Stimulated activated CD8-positive, alpha-beta memory T cell treated with anti-CD3 and anti-CD28 coated beads, Interleukin-7, amount 100 ng/mL, for 1 hour (primary cell): ENCODE measurements at places on chromosomes 2 and 18.
A peak's percentile ranks its signal among the peaks of the same experiment; 100 is the strongest.

DNA sequence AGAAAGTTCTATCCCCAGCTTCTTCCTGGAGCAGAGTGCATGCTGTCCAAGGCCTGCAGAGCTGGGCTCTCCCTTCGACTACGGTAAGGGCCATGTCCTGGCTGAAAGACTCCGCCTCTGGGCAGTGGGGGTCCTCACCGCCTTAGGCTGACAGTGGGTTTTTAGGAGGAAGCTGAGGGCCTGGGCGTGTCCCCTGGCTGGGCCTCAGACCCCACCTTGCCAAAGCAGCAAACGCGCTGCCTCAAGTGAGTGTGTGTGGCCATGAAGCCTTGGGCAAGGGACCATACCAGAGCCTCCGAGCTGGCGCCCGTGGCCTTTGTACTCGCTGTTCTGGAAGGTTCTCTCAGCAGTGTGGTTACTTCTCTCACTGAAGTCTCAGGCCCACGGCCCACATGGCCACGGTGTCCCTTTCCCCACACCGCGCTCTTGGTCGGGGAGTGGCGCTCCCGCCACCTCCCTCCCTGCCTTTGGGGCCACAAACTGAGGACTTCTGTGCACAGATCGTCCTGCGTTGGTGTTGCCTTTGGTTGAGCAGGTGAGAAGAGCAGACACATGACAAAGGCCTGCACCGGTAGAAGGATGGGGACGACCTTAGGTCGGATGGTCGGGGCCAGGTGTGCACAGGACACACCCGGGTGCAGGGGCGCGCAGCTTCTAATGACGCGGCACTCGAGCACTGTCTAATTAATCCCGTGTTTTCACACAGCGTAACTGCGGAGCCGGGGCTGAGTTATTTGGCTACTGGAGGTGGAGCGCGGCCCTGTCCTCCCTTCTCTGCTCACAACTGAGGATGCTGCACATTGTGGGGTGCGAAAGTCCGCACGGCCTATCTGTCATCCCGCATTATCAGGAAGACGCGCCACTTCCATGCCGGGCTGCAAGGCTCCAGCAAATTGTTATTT, 121.6 kb downstream of the PTGR3 start:
- no peak for DNase-seq

- DNase-seq: no peak
Measured at GRCh38 chr2:230011617-230012016, 57.1 kb downstream of the SLC16A14 start.

GRCh38 chr2:19673213-19673791, 228.5 kb downstream of the TTC32 start:
- DNase-seq: no peak

GRCh38 chr18:45670281-45670962, 53.6 kb upstream of the SLC14A1 start:
- DNase-seq: peak; percentile 13

- DNase-seq: no peak
Measured at GRCh38 chr2:111157798-111158197, 37.1 kb downstream of the BCL2L11 start.

DNA sequence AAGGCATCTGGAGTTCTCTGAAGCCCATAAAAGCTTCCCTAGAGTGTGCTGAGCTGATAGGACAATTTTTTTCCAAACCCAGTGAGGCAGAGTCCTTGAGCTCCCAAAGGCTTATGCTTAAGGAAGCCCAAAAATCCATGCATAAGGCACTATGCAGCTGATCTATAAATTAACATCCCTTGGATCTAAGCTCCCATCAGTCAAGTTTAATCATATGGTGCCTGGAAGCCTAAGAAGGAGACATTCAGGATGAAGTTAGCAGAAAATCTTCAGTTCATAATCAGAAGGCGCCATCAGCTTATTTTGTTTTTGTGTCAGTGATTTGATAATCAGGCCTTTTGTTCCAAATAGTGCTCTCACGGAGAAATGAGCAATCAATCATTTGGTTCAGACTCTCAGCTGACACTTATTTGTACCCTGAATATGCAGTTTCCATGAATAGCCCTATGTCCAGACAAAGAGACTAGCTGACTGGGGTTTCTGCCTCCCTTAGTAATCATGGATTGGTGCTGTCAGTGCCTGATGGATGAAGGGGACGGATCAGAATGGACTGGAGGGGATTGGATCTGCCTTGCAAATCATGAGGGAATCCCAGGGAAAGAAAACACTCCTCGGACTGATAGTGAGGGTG, 464.8 kb upstream of the RGPD4 start:
- DNase-seq: no peak

GRCh38 chr2:125710561-125710960, 945.4 kb upstream of the GYPC start:
- DNase-seq: no peak

DNA sequence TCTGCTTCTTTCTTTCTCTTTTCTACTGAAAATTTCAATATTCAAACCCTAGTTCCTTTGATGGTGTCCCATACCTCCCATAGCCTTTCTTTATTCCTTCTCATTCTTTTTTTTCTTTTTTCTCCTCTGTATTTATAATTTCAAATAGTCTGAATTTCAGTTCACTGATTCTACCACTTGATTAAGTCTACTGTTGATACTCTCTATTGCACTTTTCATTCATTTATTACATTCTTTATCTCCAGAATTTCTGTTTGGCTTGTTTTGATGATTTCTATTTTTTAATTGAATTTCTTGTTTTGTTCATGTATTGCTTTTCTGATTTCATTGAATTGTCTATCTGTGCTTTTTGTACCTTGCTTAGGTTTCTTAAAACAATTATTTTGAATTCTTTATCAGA, 111.9 kb upstream of the VRK2 start:
- no peak for DNase-seq

DNA sequence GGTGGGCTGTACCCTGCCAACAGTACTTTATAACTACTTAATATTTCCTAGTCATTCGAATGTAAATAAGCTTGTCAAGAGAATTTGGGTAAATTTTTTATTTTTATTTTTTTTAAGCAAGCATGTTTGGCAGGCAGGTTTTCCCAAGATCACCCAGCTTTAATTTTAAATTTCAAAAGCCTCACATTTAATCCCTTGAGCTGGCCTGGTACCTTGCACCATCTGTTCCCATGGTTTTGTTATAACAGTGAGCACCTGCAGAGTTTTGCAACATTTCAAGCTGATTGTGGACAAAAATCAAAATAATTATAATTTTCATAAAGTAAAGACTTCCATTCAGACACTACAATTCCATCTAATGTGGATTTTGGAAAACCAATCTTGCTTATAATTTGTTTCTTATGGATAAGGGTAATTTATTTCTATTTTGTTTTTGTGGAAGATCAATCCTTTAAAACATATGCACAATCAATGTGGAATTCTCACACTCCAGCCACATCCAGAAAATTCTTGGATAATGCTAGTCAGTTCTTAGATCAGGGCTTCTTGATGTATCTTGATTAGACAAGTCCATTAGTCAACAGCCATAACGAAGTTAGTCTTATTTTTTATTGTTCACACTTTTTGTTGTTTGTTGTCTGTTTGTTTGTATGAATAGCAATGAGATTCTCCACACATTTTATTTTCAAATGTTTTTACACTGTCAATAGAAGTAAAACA, 689.3 kb downstream of the NR4A2 start:
- DNase-seq: no peak

GRCh38 chr2:16885027-16885426, 219.4 kb upstream of the CYRIA start:
- DNase-seq: no peak
